ENCODE measurements at places on chromosomes 5 and 9.

DNA sequence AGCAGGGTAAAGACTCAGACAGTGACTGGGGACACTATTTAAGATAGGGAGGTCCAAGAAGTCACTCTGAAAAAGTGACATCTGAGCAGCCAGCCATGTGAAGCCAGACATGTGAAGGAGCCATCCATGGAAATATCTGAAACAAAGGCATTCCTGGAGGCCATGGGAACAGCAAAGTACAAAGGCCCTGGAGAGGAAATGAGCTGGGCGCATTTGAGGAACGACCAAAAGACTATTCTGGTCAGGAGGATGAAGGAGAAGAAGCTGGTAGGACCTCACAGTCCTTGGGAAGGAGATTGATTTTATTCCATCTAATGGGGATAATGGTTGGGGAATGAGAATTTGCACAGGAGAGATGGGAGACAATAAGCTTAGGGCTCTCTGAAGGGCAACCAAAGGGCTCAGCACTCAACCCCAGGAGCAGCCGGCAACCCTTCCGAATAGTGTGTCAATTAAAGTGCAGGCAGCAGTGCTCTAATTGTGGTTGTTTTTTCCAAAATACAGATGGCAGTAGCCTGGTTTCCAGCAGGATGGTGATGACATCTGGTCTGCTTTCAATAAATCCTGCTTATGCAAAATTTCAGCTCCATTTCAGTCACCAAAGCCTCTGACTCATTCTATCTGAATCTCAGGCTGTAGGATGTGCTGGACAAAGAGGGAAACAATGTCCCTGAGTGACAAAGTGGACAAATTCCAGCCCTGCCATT is 26.7 kb downstream of the FOXI1 start:
- DNase-seq: no peak

DNA sequence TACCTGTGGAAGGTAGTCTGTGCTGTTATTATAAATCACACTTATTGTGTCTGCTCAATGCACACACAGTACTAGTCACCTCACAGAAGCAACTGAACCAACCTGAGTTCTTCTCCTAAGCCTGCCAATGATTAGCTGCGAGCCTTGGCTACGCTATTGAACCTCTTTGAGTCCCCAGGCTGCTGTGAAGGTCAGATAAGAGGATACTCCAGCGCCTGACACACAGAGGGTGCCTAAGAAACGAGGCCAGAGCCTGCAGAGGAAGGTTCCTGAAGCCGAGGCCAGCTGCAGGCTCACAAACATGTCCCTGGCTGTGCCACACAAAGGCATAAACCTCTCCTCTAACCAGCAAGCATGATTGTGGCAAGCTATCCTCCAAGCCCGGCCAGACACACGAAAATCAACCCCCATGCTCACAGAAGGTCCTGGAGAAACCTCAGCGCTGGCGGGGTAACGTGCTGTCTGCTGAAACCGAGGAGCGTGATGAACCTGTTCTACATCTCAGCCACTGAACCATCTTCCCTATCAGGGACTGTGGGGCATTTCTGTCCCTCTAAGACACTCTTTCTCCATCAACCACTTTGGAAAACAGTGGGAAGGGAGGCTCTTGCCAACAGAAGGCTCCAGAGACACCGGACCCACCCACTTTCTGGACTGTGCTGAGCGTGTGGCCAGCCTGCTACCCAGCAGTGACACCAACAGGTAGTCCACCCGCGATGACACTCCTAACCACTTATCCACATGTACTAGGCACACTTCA is 53.2 kb upstream of the SLC25A51 start:
- no peak for DNase-seq

DNA sequence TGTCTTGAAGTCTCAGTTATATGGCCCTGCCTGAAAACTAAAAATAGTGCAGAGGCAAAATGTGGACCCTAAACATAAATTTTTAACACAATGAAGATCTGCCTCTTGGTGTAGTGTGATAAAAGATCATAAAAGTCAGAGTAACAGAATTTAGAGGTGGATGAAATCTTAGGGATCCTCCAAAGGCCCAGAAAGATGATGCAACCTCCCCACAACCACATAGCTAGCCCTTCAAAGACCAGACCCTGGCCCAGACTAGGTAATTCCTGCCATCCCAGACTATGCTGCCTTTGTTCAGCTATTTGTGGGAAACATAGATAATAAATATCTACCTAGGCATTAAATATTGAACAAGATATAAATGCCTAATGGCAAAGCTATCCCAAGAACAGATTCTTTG is 15.3 kb downstream of the KLF9 start:
- no peak for DNase-seq

- peak; percentile 14 for DNase-seq
Measured at GRCh38 chr9:92763721-92764380, 782 bp downstream of the BICD2 start.

- no peak for DNase-seq
Measured at GRCh38 chr9:32411753-32412152, 27.3 kb downstream of the ACO1 start.

DNA sequence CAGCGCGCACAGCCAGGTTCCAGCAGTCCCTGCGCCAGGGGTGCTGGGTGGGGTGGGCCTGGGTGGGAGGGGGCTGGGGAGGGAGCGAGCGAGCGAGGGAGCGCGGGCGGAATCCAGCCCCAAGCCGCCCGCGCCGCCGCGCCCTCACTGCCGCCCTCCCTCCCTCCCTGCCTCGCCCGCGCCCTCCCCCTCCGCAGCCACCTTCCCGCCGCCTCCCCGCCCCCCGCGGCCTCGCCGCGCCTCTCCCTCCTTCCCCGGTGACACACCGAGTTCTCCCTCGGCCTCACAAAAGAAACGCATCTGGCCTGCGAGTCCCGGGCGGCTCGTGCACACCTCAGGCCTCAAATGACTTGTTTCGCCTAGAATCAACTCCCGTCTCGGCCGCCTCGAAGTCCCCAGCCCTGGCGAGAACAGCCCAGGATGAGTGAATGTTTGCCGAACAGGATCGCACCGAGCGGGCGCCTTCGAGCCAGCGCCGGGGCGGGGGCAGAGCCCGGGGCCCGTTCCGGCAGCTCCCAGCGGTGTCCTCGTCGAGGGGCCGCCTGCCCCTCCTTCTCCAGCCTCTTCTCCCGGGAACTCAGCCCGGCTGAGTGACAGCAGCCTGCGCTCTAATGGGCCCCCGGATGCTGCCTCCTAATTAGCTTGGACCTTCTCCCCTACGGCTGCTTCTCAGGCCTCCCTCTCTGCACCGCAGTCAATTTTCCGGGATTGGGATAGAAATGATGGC is 371 bp upstream of the PITX1 start:
- no peak for DNase-seq

- DNase-seq: no peak
Measured at GRCh38 chr5:135635451-135635850, 56.7 kb upstream of the CXCL14 start.

Data from NCI-H2081 (cell line).